Epithelial cell of umbilical artery (primary cell): ENCODE measurements at places on chromosomes 6 and 20. TPM values are rescaled to one million over a fixed set of nuclear protein-coding genes. Genes with fewer than 3 reads are reported as not detected.

The SSTR4 gene
- not detected in 2 replicates for total RNA-seq

The TMEM242 gene
- 6.5 and 7.0 TPM in 2 replicates for total RNA-seq

The PAX1 gene
- total RNA-seq, result not detected in 2 replicates

The GSS gene
- 54.6 and 55.2 TPM in 2 replicates for total RNA-seq

The MAP3K5 gene
- total RNA-seq, result 10.4 and 25.1 TPM in 2 replicates

The RNF146 gene
- total RNA-seq, result 42.6 and 48.3 TPM in 2 replicates

The CD93 gene
- 533 and 565 TPM in 2 replicates for total RNA-seq

The PRPH2 gene
- under 0.01 and 0.30 TPM in 2 replicates for total RNA-seq

The ENPP3 gene
- under 0.01 TPM in 1 of 2 replicates, not detected in the other for total RNA-seq

The PARD6B gene
- 0.15 TPM in 1 of 2 replicates, not detected in the other for total RNA-seq

The HLA-DRB5 gene
- not detected in 2 replicates for total RNA-seq

The RCAN2 gene
- 0.32 TPM in 1 of 2 replicates, not detected in the other for total RNA-seq

The DPPA5 gene
- total RNA-seq, result not detected in 2 replicates

The FKBP1A gene
- total RNA-seq, result 205 and 295 TPM in 2 replicates
